Activated naive CD4-positive, alpha-beta T cell (primary cell): ENCODE measurements at places on chromosomes 7 and 10.

DNA sequence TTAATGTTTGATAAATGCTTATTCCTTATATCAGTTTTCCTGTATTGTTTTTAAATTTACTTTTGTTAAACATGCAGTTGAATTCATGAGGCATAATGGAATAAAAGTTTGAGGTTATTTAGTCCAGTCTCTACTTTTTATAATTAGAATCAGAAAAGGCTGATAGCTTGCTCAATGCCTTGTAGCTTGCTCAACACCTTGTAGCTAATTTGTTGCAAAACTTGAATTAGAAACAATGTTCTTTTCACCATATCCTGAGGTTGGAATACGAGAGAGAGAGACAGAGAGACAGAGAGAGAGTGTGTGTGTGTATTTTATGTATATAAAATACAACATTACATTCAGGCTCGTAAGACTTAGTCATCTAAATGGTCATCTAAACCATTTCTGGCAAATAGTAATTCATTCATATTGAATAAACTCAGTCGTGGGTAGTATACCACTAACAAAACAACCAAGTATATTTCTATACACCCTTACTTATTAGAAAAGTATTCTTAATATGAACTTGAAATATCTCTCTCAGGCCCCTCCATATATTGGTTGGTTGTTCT is 243.5 kb downstream of the ADK start:
- no peak for DNase-seq

DNA sequence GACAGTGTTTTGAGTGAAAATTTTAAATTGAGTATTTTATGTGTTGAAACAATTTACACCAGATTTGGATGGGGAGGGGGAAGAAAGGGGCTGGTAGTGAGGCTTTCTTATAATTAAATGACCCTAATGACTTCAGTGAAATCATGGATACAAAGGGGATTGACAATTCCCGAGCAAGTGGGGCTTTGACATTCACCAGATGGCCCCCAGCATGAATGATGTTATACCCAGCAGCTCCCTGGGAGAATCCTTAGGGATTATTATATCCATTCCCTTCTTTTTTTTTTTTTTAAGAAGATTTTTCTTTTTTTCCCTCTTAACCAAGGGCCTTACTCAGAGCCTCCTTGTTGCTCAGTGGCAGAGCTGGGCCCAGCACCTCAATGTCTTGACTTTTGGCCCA is 17.9 kb downstream of the PLPP4 start:
- no peak for DNase-seq

GRCh38 chr7:127486654-127487053 is 94.1 kb upstream of the ZNF800 start:
- DNase-seq: no peak

DNA sequence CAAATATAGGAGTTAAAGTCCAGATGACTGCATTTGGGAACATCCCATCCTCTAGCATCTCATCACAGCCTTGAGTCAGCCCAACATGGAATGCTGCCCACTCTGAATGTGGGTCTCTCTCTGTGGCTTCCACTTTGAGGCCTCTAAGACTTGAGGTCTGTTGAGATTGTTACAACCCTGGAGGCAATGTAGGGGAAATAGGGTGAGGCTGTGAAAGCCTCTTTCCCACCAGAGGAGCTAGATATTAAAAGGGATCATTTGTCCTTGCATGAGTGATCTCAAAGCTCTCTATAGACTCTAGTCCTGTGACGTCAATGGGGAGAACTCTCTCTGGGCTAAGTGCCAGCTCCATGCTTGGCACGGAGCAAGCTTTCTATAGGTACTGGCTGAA is 6.4 kb upstream of the GOLGA7B start:
- no peak for DNase-seq

- DNase-seq: no peak
These were observed 3.9 kb upstream of the SPAG6 start for GRCh38 chr10:22341190-22341925.

GRCh38 chr10:129174232-129175014 is 292.6 kb upstream of the MGMT start:
- DNase-seq: no peak

GRCh38 chr10:58666024-58666423 is 153.4 kb downstream of the BICC1 start:
- no peak for DNase-seq

GRCh38 chr10:119028900-119029612 is 458 bp upstream of the NANOS1 start:
- peak; percentile 20 for DNase-seq
